ENCODE measurements at places on chromosomes 5 and 9.
A peak's percentile ranks its signal among the peaks of the same experiment; 100 is the strongest.

- DNase-seq, result peak; percentile 63
Observed at GRCh38 chr9:36023260-36024048, 13.3 kb upstream of the RECK start.

DNA sequence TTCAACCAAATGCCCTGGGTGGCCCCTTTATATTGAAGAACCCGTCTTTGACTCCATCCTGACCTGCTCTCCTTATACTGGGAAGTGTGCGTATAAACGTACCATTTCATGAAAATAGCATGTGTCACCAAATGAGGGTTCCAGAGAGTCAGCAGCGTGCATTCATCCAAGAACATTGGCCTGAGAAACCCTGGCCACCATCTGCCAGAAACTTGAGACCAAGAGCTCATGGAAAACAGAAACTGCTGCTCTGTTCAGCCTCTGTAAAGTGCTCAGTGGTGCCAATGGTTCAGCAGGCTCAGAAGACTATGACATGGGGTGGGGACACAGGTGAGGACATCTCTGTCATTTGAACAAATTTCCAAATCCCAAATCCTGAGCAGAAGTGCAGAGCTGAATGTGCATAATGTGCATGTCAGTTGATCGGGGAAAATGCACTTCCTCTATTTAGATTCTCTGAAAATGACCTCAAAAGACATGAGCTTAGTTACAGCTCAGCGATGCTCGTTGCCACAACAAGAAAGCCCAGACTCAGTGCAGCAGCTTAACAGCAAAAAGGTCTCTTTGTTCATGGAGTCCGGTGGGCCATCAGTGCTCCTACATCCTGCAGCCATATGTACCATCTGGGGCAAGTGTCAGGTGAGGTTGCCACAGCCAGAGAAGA, 176.1 kb downstream of the ATPSCKMT start:
- no peak for DNase-seq

- DNase-seq, result no peak
Observed at GRCh38 chr9:115118879-115119218, 892 bp upstream of the TNC start.

- DNase-seq, result no peak
Observed at GRCh38 chr9:108468364-108468763, 387.4 kb downstream of the ACTL7B start.

DNA sequence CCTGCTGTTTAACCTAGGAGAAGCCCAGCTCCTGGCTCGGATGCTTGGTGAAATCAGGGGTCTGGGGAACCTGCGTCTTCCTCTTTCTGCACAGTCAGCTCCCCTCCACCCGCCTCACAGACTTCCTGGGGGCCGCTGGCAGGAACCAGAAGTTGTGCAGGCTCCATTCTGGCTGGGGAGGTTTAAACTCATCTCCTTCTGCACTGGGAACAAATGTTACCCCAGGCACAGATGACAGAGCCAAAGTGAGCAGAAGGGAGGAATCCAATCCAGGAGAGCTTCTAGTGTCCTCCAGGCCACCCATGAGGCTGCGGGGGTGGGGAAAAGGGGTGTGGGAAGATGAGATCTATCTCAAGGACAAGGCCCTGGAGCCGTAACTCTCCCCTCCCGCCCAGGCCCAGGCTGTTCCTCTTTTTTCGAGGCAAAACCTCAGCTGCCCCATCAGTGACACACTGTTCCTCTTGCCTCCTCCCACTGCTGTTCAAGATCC, 31.2 kb downstream of the KCNMB1 start:
- no peak for DNase-seq

- DNase-seq, result no peak
Observed at GRCh38 chr9:119318371-119318770, 50.9 kb downstream of the BRINP1 start.

- DNase-seq, result no peak
Observed at GRCh38 chr9:35035851-35036701, 36.3 kb downstream of the VCP start.

DNA sequence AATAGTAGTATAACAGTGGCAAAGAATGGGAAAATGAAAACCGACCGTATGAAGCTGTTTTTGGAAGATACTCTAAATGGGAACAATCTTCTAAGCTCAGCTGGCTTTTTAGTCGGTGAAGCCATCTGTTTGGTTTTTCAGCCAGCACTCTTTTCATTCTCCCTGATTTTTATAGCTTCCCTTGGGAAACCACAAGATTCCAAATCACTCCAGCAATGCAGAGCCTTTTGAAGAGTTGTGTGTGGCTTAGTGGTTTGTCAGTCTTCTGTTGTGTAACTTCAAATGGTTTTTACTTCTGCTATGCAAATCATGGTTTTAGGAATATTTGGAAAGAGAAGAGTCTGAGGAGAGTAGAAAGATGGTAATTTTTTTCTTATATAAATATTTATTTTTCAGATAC, 180.7 kb downstream of the KDM4C start:
- DNase-seq, result no peak

GRCh38 chr5:55446640-55447351, 88.0 kb downstream of the PLPP1 start:
- no peak for DNase-seq

DNA sequence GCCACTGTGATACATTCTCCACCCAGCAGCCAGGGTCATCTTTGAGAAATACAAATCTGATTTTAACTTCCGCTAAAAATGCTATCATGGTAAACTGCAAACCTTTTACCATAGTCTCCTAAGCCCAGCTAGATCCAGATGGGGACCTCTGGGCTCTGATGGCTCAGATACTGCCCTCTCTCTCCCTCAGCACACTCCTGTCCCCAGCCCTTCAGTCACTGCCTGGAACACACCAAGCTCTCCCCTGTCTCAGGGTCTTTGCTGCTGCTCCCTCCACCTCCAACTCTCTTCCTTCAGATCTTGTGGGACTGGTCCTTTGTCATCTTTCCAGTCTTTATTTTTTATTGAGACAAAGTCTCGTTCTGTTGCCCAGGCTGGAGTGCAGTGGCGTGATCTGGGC, 65.1 kb downstream of the SPRY4 start:
- DNase-seq, result no peak

GRCh38 chr5:173324115-173325001, 3.9 kb downstream of the STC2 start:
- no peak for DNase-seq

- no peak for DNase-seq
Observed at GRCh38 chr5:159877894-159878448, 38.3 kb upstream of the ADRA1B start.

DNA sequence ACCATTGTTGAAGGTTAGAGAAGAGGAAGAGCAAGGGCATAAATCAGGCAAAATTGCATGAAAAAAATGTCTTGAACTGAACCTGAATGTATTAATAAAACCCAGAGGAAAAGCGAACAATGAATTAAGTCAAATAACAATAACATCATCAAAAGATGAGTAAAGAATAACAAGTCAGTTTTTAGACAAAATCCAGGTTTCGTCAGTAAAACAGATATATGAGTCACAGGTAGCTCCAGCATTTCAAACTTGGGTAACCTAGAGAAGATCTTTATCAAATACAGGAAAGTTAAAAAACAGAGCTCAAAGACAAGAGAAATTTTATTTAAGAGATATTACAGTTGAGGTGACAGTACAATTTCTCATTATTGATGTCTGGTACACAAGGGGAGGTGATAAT, 332.4 kb downstream of the EFNA5 start:
- no peak for DNase-seq

GRCh38 chr9:133113949-133114885, 6.8 kb downstream of the RALGDS start:
- DNase-seq, result no peak

GRCh38 chr9:34458959-34459340, 345 bp downstream of the DNAI1 start:
- no peak for DNase-seq

DNA sequence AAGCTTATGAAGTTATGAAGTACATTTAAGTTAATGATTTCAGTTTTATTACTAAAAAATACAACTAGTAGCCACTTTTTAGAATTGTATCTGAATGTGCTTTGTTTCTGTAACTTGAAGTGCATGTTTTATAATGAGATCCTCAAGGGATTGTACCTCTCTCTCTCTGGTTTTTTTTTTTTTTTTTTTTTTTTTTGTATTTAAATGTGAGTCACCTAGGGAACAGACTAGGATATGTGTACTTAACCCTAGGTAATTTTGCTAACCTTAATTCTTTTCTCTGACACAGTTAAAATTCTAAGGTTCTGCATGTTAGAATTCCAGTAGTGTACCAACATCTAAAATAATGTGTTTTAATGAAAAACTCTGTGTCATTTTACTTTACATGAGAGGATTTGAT, 59.5 kb downstream of the CDC42SE2 start:
- no peak for DNase-seq

- no peak for DNase-seq
Observed at GRCh38 chr5:151086905-151087360, 6.1 kb upstream of the TNIP1 start.

- no peak for DNase-seq
Observed at GRCh38 chr5:74034733-74035132, 408.7 kb downstream of the ARHGEF28 start.

DNA sequence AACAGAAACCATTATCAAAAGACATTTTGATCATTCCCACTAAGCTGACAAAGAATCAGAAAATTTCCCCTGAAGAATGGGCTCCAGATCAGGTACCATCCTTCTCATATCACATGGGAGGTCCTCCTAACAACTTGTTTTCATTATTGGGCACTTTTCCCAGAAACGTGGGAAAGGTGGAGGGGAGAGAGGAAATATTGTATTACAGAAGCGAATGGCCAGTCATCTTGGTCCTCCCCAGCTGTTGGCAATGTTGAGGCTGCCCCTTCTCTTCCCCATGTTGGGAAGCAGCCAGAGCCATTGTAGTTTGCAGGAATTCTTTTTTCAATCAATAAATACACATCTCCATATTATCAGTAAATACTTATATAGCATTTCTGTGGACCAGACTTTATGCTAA, 126.2 kb upstream of the ZNF608 start:
- DNase-seq, result no peak

DNA sequence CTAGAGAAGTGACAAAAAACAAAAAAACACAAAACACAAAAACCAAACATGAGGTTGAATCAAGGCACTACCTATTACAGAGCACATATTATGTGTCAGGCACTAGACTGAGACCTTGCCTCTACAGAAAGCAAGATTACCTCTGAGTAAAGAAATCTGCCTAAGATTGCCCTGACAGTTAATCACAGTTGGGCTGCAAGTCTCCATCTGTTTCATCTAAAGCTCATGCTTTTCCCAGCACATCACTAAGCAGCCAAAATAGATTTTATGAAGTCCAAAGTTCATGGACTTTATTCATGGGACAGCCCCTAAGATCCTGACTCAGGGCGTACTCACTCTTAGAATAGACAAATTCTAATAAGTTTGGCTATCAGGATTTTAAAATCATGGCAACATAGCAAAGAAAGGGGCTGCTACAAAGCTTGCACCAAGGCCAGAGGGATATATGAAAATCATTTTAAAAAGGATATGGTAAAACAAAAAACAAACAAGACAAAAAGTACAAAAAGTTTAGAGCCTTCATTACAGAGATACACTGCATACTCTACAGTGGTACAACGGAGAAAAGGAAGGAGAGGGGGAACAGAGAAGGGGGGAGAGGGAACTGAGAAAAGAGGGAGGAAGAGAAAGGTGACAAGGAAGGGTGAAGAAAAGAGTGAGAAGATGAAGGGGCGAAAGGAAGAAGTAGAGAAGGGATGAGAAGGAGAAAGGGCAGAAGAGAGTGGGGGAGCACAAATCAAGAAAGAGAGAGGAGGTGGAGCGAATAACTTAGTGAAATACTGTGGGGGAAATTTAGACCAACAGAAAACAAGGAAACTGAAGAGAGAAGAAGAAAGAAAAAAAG, 58.2 kb downstream of the RICTOR start:
- no peak for DNase-seq

- no peak for DNase-seq
Observed at GRCh38 chr5:17719592-17719991, 85.3 kb downstream of the TAF11L14 start.

GRCh38 chr5:180596668-180597231, 5.5 kb upstream of the SCGB3A1 start:
- DNase-seq, result no peak

- DNase-seq, result no peak
Observed at GRCh38 chr9:78479441-78479840, 182.5 kb downstream of the PSAT1 start.

- DNase-seq, result no peak
Observed at GRCh38 chr9:105141146-105141975, 103.1 kb upstream of the SLC44A1 start.

GRCh38 chr5:148974642-148975327, 88.1 kb downstream of the SH3TC2 start:
- DNase-seq, result no peak

GRCh38 chr5:121681229-121681855, 170.3 kb upstream of the FTMT start:
- DNase-seq, result no peak

DNA sequence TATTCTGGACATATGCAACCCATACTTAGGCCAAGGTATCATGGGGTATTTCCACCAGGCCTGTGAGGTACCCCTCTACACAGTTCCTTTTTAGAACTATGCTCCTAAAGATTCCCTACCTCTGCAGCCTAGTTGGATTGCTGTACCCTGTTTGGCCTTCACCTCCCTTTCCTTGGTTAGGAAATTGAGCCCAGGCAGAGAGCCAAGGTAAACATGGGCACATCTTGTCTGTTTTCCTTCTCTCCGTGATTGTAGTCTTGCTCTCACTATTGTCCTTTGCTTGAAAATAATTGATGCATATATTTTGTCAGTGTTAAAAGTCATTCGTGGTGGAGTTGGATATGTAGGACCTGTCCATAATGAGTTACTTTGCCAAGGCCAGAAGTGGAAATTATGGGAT, 26.7 kb downstream of the BDP1 start:
- no peak for DNase-seq

GRCh38 chr5:66884564-66885243, 288.5 kb downstream of the MAST4 start:
- no peak for DNase-seq
